ENCODE measurements at places on chromosomes 5 and 9. TPM values are rescaled to one million over a fixed set of nuclear protein-coding genes. Genes with fewer than 3 reads are reported as not detected.

- DNase-seq, result no peak
Measured at GRCh38 chr5:75951716-75952115, 131.5 kb upstream of the SV2C start.

DNA sequence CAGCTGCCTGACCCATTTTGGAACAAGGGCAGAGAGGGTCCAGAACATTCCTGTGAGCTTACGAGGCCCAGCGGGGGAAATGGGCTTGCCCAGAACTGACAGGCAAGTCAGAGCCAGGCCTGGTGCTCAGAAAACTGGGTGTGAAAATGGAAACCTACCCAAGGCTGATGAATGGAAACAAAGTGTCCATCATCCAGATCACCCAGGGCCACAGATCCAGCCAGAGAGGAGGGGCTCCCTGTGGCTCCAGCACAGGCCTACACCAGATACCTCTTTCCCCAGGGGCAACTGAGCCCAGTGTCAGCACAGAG, 3.1 kb downstream of the CLTB start:
- DNase-seq, result no peak

DNA sequence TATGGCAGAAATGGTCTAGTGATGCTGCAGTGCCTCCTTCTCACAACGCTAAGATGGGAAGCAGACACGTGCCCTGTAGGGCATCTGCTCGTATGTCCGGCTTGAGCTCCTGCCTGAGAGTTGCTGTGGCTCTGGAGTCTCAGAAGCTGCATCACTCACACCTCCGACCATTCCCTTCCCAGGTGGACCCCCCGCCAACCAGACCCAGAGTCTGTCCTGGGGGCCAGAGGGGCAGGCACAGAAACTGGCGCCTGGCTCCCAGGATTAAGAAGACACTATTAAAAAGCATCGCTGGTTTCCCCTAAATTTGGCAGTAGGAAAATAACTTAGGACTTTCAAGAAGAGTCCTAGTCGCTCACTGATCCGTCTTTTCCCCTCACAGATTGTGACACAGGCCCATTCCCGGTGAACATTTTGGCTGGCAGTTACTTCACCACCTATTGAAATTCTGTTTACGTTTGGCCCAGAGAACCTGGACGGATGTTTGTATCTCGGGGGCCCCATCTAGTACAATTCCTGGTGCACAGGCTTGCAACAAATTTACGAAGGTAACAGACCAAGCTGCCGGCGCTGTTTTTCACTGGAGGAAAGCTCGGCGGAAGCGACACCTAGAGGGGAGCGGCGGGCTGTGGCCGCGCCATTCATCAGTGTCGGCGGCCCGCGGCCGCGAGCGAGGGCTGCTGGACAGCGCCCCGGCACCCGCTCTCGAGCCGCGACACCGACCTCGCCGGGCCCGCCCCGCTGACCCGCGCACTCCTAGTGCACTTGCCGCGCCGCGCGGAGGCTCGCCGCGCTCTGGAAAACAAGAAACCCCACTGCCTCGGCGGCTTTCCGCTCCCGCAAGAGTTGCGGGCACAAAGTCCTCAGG, 1.6 kb downstream of the FSTL4 start:
- DNase-seq, result no peak

- no peak for DNase-seq
Measured at GRCh38 chr5:110785356-110785755, 46.5 kb downstream of the SLC25A46 start.

DNA sequence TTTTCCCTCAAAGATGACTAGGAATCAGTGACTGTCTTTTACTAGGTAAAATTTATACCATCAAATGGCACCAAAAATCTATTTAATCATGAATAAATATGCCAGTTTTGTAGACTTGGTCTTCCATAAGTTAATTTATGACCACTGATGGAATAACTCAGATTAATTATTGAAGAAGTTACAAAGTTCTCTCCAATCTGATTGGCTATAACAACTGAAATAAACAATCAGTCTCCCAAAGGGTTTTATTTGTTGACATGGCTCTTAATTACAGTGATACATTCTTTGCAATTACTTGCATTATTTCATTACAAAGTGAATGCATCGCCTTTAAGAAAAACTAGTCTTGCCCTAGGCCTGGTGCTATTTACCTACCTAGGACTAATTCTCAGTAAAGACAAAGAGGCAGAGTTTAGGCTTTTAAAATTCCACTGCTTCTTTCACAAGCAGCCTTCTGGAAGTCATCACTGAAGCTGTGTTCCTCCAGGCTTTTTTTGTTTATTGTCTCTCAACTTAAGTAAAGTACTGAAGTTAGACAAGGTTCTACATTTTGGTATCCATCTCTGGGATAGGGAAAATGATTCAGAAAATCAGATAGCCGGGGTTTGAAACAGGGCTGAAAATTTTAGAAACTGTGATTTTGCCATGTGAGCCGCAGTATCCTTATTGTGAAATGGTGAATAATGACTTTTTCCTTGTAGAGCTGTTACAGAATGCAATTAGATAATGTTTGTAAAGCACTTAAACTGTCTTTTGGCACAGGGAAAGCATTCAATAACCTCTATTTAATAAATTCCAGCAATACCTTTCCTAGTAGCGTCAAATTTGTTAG, 2.5 kb downstream of the STOM start:
- no peak for DNase-seq

DNA sequence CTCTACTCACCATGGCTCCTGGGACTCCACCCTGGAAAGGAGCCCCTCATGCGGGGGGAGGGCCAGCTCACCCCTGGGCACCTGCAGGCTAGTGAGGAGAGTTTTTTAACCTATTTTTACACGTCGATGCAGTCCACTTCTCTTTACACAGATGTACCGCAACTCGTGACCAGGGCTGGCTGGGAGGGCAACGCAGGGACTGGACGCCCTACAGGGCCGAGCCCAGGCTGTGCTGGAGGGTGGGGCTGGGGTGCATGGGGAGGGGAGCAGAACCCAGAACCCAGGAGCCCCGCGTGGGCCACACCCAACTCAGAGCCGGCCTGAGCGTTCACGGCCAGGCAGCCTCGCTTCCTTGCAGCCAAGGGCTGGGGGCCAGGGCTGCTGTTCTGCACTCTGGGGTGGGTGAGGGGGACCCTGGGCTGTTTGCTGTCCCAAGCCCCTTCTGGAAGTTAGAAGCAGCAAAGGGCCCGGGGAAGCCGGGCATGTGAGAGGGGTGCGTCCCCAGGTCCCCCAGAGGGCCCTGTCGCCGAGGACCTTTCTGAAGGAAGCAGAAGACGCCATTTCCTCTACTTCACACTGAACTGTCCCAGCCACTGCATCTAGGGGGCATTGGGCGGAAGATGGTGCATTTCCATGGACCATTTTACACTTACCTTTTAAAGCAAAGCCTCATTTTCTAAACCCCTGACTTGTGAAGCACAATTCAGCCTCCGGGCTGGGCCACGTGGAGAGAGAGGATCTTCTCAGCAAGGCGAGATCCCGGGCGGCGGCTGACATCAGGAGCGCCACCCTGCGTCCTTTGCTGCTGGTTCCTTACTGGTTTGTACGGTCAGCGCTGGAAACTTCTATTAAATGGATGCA, 90.5 kb downstream of the KCNT1 start:
- DNase-seq, result no peak

- no peak for DNase-seq
Measured at GRCh38 chr9:136609838-136610311, 52.8 kb upstream of the EGFL7 start.

The AUH gene
- total RNA-seq, result 8.8 TPM

The PTTG1 gene
- 88.6 TPM for total RNA-seq
